NCI-H526 (cell line): ENCODE measurements at places on chromosomes 11 and 22.

DNA sequence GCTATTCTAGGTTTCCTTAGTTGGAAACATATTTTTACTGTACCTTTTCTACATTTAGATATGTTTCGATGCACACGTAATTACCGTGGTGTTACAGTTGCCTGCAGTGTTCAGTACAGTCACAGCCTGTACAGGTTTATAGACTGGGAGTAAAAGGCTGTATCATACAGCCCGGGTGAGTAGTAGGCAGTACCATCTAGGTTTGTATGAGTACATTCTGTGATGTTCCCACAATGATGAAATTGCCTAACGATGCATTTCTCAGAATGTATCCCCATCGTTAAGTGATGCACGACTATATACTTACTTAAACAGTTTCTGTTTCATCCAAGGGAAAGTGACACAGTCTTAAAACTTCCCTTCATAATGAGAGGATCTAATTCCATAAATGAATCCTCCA is 13.1 kb upstream of the THY1 start:
- no peak for DNase-seq

DNA sequence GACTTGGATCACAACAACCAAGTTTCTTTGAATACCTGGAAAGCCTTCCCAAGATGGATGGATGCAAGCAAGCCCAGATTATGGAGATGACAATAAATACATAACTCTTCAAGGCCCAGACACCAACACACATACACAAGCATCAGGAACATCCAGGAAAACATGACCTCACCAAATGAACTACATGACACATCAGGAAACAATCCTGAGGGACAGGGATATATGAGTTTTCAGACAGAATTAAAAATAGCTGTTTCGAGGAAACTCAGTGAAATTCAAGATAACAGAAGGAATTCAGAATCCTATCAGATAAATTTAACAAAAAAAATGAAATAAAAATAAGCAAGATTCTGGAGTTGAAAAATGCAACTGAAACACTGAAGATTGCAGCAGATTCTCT is 659.4 kb downstream of the METTL15 start:
- no peak for DNase-seq

- no peak for DNase-seq
Observed at GRCh38 chr22:28442711-28443525, 236.7 kb downstream of the TTC28 start.

DNA sequence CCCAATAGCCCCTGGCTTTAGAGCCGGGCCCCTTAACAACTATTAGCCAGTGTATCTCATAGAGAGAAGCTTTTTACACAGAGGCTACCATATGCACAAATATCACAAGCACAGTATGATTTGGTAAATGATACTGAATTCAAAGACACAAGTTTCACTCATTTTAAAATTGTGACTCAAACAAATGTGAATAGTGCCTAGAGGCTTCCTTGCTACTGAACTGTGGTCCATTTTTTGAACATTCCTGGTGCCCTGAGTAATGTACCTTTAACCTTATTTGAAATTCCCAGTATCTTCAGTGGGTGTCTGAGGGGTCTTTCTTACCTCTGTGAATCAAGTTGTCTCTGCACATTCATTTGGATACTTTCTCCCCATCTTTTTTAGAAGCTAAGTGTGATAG is 156.2 kb downstream of the MAML2 start:
- DNase-seq, result no peak

DNA sequence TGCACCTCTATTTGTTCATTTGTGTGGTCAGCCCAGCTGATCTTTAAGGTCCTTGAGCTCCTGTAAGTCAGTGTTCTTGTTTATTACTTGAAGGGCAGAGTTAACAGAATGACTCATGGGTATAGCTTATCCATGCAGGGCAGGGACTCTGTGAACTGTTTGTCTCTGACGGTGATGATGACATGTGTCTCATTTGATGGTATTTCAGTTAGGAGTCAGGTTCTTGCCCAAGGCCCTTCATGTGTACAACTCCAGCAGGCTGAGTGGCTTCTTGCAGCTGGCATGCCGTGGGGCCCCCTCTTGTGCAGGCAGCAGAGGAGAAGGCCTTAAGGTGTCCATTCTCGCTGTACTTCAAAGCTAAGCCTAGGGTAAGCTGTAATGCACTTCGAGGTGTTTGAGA is 165.1 kb downstream of the DBX1 start:
- no peak for DNase-seq

- DNase-seq, result no peak
Observed at GRCh38 chr22:31046539-31047226, 34.4 kb upstream of the SMTN start.

DNA sequence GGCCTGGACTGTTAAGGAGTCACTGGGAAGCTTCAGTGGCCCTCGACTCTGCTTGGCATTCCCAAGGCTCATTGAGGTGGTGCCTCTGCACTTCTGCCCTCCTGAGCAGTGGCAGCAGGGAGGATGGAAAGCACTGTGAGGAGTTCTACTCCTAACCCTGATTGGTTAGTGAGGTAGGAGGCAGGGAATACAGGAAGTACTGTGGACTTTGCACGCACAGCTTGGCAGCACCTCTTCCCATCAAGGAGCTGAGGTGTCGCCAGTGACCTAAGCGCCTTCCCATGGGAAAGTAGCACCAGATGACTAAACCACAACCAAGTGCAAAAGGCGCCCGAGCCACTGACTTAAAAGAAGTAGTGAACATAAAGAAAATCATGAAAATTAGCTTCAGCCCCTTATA is 152.5 kb upstream of the CADM1 start:
- no peak for DNase-seq

GRCh38 chr22:44201665-44202064 is 20.9 kb downstream of the PARVG start:
- DNase-seq, result no peak

- DNase-seq, result no peak
Observed at GRCh38 chr11:3890806-3891205, 35.3 kb downstream of the STIM1 start.

DNA sequence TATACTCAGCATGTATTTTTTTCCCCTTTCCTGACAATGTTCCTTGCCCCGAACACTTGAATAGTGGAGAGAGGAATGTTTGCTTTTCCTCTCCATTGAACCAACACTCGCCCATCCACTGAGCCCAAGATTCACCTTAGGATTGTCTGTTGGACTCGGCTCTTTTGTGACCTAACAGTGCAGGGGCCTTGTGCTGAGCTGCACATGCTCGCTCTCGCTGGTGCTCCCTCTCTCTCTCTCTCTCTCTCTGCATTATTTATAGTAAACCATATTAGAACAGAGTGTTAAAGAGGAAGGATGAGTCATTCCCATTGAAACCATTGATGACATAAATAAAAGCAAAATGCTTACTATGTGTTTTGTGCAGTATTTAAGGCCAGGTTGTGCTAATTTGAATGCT is 20.7 kb downstream of the ZBTB16 start:
- DNase-seq, result no peak

- DNase-seq, result no peak
Observed at GRCh38 chr11:61589961-61590360, 9.1 kb upstream of the SYT7 start.

DNA sequence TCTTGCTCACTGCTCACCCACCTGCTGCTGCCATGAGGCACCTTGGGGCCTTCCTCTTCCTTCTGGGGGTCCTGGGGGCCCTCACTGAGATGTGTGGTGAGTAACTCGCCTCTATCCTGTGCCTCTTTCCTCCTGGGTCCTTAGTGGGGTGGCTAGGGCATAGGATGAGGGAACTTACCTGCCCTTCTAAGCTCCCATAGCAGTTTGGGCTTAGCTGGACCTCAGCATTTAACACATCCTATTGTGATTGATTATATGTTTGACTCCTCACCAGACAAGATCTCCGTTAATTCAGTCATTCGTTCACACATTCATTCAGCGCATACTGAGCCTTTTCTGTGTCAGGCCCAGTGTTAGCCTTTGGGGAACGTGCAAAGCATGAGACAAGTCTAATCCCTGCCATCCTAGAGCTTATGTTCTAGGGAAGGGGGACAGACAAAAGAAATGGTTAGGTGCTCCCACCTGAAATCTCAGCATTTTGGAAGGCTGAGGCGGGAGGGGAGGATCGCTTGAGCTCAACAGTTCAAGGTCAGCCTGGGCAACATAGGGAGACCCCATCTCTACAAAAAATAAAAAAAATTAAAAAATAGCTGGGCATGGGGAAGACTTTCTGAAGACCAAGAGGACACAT is 441 bp downstream of the TCN2 start:
- DNase-seq, result no peak

GRCh38 chr22:40507491-40507890 is 129.0 kb downstream of the MRTFA start:
- no peak for DNase-seq

DNA sequence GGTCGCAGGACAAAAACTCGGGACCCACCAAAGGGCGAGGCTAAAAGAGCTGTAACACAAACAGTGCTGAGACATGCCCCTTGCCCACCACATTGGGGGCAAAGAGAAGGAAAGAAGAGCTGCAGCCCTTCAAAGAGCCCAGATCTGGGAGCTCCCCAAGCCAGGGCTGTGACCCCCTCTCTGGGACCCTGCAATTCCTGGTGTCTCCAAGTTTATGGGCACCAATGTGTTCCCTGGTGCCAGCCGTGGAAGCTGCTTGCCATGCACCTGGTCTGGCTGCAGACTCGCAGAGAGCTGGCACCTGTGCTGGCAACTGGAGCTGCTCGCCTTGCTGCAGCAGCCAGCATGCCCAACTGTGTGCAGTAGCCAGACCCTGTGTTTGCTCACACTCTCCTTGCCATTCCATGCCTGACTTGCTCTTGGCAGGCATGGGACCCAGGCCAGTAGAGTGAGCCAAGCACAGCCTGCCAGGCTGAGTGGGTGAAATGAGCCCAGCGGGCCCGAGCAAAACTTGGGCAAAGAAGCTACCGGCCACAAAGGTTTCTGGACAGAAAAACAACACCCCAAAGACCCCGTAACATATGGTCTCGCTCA is 16.0 kb downstream of the RRP8 start:
- no peak for DNase-seq

DNA sequence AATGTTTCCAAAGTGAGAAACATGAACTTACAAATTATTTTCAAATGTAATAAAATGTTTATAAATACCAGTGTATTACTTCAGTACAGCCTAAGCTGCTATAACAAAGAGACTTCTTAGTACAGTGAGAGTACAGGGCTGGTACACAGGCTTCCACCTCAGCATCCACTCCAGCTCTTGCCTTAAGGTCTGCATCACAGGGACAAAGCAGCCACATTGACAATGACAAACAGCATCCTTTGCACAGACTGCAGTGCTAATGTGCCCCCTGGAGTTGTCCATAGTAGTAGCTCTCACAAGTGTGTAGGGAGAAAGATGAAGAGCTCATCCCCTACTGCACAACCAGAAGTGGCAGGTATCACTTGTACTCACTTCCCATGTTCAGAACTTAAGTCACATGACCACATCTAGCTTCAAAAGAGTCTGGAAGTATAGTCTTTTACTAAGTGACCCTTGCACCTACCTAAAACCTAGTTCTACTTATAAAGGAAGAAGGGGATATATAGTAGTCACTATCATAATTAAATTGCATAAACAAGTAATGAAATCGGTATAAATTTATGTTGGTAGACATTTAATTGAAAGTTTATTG is 10.7 kb upstream of the LIPT2 start:
- no peak for DNase-seq

GRCh38 chr11:42319921-42320320 is 860.5 kb upstream of the LRRC4C start:
- no peak for DNase-seq

GRCh38 chr11:126797457-126798169 is 203.0 kb downstream of the KIRREL3 start:
- DNase-seq, result no peak

DNA sequence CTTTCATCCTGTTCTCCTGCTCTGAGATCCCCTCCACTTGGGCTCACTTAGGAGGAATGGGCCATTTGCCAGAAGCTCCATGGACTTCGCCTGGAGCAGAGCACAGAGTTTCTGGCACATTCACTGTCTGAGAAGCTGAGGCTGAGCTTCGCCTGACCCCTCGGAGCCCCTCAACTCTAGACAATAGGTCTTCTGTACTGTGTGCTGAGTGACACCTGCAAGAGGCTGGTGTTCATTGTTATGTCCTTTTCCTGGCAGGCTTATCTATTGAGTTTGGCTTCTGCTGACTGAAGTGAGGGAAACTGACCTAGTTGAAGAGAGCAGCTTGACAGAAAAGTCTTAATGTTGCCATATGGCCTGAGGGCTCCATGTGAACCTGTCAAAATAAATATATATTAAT is 124.3 kb downstream of the EHF start:
- no peak for DNase-seq

DNA sequence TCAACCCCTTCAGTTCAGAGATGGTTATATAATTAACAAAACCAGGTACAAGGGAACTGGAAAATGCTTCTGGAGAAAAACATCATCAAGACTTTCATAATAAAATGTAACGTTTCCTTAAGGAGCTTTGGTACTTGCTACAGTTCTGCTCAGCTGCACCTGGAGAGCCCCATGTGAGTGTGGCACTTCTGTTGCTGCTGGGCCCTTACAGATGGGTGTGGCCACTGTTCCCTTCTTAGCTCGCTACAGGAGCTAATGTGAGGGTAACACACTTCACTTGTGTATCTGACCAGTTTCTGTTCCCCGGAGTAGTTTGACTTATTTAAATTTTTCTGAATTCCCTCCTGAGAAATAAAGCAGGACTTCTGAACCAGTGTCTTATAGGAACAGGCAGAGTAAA is 4.0 kb downstream of the POU2AF3 start:
- DNase-seq, result peak; percentile 87

GRCh38 chr11:1336836-1337646 is 27.6 kb upstream of the TOLLIP start:
- DNase-seq, result no peak

- no peak for DNase-seq
Observed at GRCh38 chr11:110128161-110128560, 35.0 kb downstream of the ZC3H12C start.

DNA sequence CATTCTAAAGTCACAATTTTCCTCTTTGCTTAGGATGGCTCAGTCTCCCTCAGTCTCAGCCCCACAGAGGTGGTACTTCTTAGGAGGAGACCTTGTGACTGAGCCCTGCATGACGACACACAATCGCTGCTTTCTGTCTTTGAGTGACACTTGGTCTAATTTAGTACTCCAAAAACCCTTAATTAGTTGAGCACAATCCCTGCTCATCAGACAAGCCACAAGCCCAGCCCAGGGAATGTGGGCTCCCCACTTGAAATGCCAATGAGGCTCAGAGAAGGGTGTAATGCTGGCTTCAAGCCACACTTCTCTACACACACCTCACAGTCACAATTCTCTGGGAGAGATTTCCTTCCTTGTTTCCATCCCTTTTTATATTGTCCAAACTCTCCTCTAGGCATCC is 101.8 kb downstream of the FEZ1 start:
- DNase-seq, result no peak
